SJCRH30 (cell line): ENCODE measurements at places on chromosomes 2 and 18.

GRCh38 chr2:15223887-15224286, 337.2 kb downstream of the NBAS start:
- no peak for DNase-seq

- DNase-seq, result peak; percentile 47
These were observed 164.6 kb upstream of the SP5 start for GRCh38 chr2:170550501-170550900.

DNA sequence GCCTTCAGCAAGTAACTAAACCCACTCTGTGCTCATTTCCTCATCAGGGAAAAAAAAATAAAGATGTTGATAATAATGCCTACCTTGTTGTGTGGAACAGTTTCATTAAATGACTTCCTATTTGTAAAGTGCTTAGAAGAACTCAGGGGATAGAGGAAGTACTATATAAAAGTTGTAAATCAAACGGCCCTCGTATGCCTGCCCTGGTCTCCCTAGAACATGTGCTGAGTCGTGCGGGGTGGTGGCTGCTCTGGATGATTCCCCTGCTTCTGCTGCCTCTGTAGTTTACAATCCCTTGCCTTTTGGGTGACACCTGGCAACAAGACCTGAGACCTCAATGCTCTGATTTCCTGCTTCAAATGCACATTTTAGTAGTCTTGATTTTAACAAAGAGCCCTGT, 170.0 kb downstream of the CERS6 start:
- DNase-seq, result no peak

DNA sequence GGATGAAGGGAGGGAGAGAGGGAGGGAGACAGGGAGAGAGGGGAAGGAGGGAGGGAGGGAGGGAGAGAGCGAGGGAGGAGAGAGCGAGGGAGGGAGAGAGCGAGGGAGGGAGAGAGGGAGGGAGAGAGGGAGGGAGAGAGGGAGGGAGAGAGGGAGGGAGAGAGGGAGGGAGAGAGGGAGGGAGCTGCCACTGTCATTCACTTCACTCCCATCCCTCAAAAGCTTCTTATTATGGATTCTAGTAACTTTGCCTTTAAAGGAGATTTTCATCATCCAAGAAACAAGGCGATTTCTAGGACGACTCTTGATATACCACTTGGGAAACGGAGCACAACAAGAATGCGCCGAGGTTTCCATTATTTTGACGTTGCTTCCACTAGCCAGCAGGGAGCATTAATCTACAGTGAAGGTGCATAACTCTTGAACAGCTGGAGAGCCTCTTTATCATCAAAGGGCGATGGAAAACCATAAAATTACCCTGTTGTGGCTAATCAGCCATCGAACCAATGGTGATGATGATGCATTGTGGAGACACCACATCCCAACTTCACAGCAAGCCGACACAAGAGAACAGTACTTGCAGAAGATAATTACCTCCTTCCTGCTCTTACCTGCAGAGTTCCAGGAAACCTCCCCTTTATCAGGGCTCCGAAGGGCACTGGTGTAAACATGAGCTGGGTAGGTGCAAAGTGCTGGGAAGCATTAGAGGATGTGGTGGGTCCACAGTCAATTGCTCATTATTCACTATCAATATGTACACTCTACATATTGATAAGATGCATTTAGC, 130.5 kb downstream of the EIPR1 start:
- no peak for DNase-seq

- DNase-seq, result no peak
These were observed 139.4 kb downstream of the SMAD7 start for GRCh38 chr18:48811401-48811800.

DNA sequence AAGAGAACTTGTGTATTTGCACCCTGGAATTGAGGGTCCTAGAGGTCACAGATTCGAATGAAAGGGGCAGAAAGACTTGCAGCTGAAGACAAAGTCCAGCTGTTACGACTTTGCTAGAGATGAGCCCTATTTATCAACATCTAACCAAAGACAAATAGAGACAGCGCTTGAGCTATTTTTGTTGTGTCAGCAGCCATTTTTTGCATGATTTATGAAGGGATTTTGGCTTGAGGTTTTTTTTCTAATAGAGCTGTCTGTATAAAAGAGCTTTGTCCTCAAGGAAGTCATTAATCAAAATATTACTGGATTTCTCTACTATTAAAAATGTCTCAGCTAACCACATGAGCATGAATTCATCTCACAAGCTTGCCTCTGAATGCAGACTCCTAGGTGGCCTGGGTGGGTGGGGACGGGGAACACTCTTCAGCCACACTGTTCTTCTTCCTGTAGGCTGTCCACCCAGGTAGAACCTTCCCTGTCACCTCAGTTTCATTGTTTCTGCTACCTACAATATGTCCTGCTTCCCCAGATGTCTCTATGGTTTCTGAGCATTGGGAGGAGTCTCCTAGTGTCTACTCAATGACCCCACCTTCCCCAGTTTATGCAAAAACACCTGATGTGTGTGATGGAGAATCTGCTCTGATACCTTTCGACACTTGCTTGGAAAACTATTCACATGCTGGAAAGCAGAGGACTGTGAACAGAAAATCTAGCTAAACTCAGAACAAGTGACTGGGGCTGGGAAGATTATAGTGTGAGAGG, 7.2 kb upstream of the CD226 start:
- no peak for DNase-seq

DNA sequence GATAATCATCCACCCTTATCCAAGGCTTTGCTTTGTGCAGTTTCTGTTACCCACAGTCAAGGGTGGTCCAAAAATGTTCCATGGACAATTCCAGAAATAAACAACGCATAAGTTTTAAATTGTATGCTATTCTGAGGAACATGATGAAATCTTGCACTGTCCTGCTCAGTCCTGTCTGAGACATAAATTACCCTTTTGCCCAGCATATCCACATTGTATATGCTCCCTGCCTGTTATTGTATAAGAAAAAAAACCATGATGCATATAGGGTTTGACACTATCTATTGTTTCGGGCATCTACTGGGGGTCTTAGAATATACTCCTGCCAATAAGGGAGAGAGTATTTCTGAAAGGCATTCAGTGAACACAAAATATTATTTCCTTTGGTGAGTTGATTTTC, 24.0 kb downstream of the LRRTM1 start:
- DNase-seq, result no peak

GRCh38 chr2:239122421-239123110, 274.7 kb downstream of the TWIST2 start:
- DNase-seq, result peak; percentile 40

GRCh38 chr2:110115291-110116032, at the start of gene MALL:
Gene MALL, minus strand, starts transcription at chr2:110115822. Its CDS starts 30 bp downstream, at chr2:110115792.
- no peak for DNase-seq

- DNase-seq, result no peak
These were observed 104.5 kb downstream of the TWIST2 start for GRCh38 chr2:238952261-238952919.

- no peak for DNase-seq
These were observed 23.3 kb upstream of the ROCK1 start for GRCh38 chr18:21134895-21135294.
